Right lung (tissue), 10 donors: ENCODE measurements at places on chromosomes 5 and 9. TPM values are rescaled to one million over a fixed set of nuclear protein-coding genes. Genes with fewer than 3 reads are reported as not detected.

DNA sequence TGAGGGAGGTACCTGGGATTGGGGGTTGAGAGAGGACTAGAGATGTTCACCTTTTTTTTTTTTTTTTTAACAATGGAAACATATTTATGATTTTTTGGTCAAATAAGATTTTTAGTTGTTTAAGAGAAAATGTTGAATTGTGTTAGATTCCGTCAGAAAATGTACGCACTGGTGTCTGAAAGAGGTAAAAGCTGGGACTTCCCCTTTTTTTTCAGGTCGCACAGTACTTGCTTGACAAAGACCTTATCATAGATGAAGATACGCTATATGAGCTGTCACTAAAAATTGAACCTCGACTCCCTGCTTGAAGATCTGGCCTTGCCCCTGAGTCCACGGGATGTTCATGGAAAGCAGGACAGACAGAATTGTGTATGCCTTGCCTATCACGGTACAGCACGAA lies 7.7 kb upstream of the CKMT2 start:
- no peak for DNase-seq

GRCh38 chr9:124779368-124780059 lies 2.6 kb downstream of the OLFML2A start:
- DNase-seq: peak; percentile 82

DNA sequence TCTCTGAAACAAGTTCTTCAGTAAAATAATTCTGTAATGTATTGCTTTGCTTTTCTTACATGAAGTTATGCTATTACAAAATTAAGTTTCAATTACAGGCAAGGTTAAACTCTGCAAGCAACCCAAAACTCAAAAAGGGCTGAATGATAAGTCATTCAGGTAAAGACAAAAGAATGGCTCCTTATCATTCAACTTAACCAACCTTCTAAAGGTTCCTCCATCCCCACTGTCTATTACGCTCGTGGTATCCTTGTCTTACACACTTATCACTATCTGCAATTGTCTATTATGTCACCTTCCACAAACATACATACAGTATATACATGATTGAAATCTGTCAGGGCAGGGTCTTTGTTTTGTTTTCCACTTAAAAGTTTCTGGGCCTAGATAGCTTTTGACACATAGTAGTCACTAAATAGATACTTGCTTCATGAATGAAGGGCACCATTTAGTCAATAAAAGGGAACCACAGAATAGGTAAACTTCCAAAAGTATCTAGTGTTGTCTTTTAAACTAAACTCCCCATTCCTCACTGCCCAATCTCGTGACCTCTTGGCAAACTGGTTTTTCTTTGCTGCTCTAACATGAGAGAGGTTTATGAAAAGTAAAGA lies 6.9 kb downstream of the RPL37 start:
- no peak for DNase-seq

The DBH gene
- 1.2 TPM for polyA plus RNA-seq

The PCDHGB4 gene
- 3.4 TPM for polyA plus RNA-seq

DNA sequence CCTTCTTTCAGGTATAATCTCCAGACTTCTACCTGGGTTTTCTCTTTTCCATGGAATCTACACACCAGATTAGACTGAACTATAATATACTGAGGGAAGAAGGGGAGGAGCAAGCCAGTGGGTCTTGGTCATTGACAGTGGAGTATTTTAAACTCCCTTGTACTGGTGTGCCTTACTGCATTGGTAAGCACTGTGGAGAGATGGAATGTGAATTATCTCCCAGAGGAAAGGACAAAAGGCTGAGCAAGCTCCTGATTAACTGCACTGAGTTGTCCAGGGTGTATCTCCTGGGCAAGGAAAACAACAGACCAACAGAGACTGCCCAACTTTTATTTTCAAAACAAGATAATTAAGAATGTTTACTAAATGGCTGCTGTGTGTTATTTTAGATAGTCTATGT lies 29.8 kb upstream of the SLCO6A1 start:
- DNase-seq: no peak

The PROB1 gene
- polyA plus RNA-seq: 0.97 TPM

The ITK gene
- 0.81 TPM for polyA plus RNA-seq

The SARDH gene
- 13.4 TPM for polyA plus RNA-seq

The AQP3 gene
- polyA plus RNA-seq: 23.8 TPM

The SLC25A2 gene
- 0.21 TPM for polyA plus RNA-seq

- no peak for DNase-seq
Measured at GRCh38 chr9:125493384-125493783, 213.6 kb downstream of the MAPKAP1 start.

GRCh38 chr5:132370181-132370970 lies 866 bp downstream of the SLC22A5 start:
- no peak for DNase-seq

The SRD5A1 gene
- 14.3 TPM for polyA plus RNA-seq

The FOXI1 gene
- not detected for polyA plus RNA-seq

DNA sequence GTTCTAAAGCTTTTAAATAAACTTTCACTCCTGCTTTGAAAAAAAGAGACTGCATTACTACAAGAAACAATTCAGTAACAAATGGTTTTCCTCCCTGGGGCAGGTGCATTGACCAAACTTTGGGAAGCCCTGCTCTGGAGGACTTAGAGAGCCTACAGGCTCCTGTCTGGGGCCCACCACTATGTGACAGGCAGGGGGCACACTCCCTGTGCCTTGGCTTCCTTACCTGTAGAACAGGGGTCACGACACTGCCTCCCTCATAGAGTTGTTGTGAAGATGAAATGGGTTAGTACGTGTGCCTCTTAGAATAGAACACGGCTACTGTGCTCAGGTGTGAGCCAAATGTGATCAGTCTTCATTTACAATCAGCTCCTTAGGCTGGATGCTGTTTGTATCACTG lies 130.1 kb downstream of the GPBP1 start:
- no peak for DNase-seq

- no peak for DNase-seq
Measured at GRCh38 chr5:134086943-134087305, 27.6 kb upstream of the TCF7 start.

The TRIM14 gene
- polyA plus RNA-seq: 10.3 TPM

GRCh38 chr5:113048931-113049330 lies 72.3 kb downstream of the DCP2 start:
- DNase-seq: no peak

The ORM1 gene
- polyA plus RNA-seq: 3.8 TPM

DNA sequence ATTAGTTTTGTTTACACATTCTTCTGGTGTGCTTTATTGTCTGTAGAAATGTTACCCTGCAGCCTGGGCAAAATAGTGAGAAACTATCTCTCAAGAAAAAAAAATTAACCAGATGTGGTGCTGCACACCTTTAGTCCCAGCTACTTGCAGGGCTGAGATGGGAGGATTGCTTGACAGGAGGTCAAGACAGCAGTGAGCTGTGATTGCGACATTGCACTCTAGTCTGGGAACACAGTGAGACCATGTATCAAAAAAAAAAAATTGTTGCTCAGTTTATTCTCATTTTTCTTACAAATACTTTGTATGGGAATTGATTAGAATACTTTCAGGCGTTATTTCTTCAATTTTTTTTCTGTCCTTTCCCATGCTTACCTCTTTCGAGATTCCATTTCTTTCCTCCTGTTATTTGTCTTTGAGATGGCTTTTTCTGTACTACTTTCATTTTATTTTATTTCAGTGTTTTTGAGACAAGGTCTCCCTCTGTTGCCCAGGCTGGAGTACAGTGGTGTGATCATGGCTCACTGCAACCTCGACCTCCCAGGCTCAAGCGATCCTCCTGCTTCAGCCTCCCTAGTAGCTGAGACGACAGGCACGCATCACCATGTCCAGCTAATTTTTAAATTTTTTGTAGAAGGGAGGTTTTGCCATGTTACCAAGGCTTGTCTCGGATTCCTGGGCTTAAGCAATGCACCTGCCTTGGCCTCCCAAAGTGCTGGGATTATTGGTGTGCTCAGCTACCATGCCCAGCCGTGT lies 24.9 kb downstream of the TENT2 start:
- no peak for DNase-seq

- DNase-seq: no peak
Measured at GRCh38 chr5:115599502-115599901, 2.8 kb downstream of the TICAM2 start.

GRCh38 chr9:85172001-85172978 lies 502.8 kb downstream of the NTRK2 start:
- DNase-seq: no peak

GRCh38 chr9:122866079-122866478 lies 37.7 kb upstream of the PDCL start:
- DNase-seq: no peak

DNA sequence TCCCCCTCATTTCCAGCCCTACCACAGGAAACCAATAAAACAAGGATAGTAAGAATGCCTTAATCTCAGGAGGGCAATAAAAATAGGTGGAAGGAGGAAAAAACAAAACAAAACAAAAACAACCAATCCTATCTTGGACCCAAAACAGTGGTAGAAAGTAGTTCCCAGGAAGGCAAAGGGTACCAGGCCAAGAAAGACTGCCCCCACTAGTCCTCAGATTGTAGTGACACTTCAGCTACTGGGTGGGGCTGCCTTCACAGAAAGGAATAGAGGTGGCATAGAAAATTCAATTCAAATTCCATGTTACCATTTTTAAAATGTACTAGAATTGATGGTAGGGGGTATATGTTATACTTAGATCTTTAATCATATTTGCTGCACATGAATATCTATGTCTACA lies 59.3 kb downstream of the DPYSL3 start:
- no peak for DNase-seq

GRCh38 chr9:70034271-70034711 lies 9.4 kb upstream of the MAMDC2 start:
- no peak for DNase-seq

- no peak for DNase-seq
Measured at GRCh38 chr9:88722753-88723152, 187.8 kb downstream of the NXNL2 start.

DNA sequence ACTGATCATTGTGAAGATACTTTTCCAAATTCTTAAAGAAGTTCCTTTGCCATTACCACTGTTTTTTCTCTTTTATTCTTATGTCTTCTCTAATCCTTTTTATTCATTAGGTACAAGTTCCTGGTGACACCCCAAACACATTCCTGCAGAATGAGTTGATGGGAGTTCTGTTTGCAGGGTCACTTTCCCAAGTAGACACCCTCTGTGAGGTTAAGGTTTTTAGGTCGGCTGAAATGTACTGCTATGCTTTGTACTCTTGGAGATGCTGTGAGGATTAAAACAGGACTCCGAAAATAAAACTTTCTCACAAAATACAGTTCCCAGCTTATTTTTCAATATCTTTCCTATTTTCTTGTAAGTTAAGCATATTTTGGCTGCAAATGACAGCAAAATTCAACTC lies 143.3 kb upstream of the TLE4 start:
- no peak for DNase-seq

GRCh38 chr5:20648981-20649380 lies 661.0 kb upstream of the CDH18 start:
- no peak for DNase-seq

- DNase-seq: no peak
Measured at GRCh38 chr5:103232393-103232999, 26.1 kb upstream of the MACIR start.

DNA sequence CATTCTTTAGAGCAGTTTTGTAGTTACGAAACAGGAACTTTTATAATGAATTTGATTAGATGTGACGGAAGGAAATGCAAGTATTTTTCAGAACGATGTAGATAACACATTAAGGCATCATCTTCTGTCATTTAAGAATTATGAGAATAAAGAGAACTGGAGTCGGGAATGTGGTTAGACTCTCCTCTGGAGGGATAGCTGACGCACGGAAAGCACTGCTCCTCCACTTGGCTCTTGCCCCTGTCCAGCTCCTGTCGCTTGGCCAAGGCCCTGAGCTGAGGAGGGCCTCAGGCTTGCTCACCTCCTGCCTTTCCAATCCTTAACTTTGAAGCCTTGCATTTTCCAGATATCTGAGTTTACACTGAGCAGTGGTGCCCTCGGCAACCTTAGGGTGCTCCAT lies 60.5 kb downstream of the MAP1B start:
- no peak for DNase-seq

DNA sequence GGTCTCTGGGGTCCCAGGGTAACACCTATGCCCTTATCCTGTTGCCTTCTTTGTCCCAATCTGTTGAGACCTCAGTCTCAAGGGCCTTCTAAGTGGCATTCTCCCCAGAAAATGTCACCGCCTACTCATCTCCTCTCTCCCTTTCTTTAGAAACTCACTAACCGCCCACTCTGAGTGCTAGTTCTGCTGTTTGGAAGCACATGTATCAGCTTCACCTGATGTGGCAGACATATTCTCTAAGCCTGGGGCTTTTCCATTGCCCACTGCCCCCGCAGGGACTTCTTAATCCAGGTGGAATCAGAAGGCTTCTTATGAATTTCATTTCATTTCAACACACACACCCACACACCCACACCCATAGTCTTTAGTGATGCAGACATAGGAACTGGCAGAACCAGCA lies 165.1 kb downstream of the ASTN2 start:
- DNase-seq: no peak

The BRINP1 gene
- 0.14 TPM for polyA plus RNA-seq

DNA sequence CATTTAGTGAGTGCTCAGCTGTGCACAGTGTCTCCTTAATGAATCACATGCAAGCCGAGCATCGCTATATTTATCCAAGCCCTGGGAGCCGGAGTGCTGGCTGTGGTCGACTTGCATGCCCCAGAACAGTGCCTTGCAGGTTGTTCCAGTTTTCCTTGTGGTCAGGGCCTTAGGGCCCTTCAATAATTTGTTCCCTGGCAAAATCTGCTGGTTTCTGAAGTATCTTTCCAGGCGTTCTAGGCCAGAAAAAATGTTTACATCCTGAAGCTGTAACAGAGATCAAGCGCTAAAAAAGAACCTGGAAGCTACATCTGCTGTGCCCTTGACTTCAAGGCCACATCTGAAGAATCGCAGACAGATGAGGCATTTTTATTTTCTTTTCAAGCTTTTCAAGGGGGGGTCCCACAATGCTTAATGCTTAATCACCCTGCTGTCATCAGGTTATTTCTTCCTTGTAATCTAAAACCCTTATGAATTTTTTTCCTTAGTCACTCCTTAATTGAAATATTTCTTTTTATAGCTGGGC lies 105.8 kb downstream of the DOCK2 start:
- no peak for DNase-seq

DNA sequence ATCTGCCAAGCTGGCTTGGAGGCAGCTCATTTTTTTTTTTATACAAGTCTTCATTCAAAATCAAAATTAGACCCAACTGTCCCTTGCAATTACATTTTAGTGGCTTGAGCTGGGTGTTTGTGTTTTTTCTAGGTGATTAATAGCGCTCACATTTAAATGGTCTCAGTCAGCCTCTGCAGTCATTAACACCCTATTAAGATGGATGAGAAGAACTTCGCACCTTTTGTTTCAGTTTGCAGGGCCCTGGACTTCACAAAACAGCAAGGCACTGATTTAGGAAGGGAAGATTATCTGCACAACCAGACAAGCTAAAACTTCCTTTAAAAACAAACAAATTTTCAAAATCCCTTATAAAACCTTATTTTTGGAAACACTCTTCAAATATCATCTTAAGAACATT lies 374.8 kb downstream of the EFNA5 start:
- no peak for DNase-seq

GRCh38 chr5:485113-485945 lies 38.9 kb downstream of the SLC9A3 start:
- no peak for DNase-seq

- DNase-seq: peak; percentile 6
Measured at GRCh38 chr9:88011005-88011766, 36.9 kb upstream of the CDK20 start.

- DNase-seq: peak; percentile 32
Measured at GRCh38 chr5:100706776-100707175, 171.6 kb downstream of the FAM174A start.

GRCh38 chr9:128143525-128144238 lies 5.6 kb upstream of the LCN2 start:
- no peak for DNase-seq

- DNase-seq: peak; percentile 49
Measured at GRCh38 chr9:135701959-135702721, at the start of gene KCNT1. TSS of gene KCNT1 (plus strand) at chr9:135702185. CDS start at chr9:135702259, 74 bp downstream.
